ENCODE measurements at places on chromosomes 13 and 19. TPM values are rescaled to one million over a fixed set of nuclear protein-coding genes. Genes with fewer than 3 reads are reported as not detected.

ZNF208 gene
- not detected for total RNA-seq

B3GNT3 gene
- total RNA-seq = 0.40 TPM

LYPD5 gene
- 0.47 TPM for total RNA-seq

PDX1 gene
- 0.35 TPM for total RNA-seq

KLK12 gene
- not detected for total RNA-seq

TTYH1 gene
- not detected for total RNA-seq

PRMT1 gene
- total RNA-seq = 236 TPM

CEACAM5 gene
- not detected for total RNA-seq

KLF1 gene
- not detected for total RNA-seq

DNA sequence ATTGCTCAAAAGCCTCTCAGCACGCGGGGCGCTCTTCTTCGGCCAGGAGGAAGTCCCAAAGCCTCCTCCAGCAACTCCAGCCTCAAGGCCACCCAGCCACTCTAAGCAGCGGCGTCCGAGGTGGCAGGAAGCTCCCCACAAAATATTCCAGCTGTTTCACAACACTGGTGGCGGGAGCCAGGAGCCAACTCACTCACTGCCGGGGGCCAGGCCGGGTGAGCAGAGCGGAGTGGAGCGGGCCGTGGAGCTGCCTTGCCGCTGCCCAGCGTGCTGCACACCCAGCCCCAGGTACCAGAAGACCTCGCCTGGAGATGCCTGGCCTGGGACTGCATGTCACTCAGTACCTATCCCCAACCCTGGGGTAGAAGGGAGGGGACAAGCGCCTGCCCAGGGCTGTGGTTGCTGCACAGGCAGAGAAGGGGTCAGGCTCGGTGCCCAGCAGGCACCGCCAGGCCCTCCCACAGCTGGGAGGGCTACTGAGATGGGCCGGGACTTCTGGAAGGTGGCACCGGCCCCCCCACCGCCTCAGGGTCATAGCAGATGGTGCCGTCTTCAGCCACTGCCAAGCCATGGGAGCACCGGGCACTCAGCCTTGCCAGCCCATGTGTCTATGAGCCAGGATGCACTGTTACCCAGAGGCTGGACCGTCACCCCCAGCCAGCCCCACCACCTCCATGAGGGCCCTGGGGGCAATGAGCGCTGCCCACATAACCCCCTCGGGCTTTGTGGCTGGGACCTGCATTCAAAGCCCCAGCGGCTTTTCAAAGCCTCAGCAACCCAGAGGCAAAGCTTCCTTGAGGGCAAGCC lies 59.2 kb downstream of the MLLT1 start:
- peak; percentile 61 for DNase-seq

DNA sequence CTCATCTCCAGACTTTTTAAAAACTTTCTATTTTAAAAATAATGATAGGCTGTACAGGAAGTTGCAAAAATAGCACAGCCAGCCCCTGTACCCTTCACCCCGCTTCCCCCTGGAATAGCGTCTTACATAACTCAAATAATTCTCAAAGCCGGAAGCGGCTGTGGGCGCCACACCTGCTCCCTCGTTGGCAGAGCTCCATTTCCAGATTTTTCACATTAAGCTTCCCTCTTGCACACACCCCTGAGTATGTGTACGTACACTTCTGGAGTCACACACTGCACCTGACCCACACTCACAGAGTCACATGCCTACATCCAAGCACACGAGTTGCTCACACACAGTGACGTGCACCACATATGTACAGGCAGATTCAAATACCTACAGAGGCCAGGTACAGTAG lies 24.9 kb upstream of the DPP9 start:
- peak; percentile 22 for DNase-seq

DNA sequence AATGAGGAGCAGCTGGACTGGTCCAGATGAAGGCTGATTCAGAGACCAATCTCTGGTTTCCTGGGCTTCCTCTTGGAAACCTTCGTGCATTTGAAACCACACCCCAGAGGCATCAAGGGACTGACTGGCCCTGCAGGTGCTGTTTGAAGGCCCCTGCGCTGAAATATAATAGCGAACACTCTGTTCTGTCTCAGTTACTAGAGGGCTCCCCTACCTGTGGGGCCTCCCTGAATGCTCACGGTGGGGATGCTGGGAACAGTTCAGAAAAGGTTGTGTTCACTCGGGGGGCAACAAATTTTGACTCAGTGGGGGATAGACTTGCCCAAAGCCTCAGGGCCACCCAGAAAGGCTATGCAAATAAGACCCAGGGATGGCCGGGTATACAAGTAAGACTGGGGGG lies 6.4 kb downstream of the CCDC8 start:
- no peak for DNase-seq

GRCh38 chr13:109785892-109786450 lies 412 bp downstream of the IRS2 start:
- DNase-seq = no peak

GRCh38 chr19:52896431-52897137 lies 851 bp downstream of the ZNF320 start:
- peak; percentile 12 for DNase-seq

- peak; percentile 76 for DNase-seq
Measured at GRCh38 chr19:664913-665443, 2.0 kb upstream of the RNF126 start.

DNA sequence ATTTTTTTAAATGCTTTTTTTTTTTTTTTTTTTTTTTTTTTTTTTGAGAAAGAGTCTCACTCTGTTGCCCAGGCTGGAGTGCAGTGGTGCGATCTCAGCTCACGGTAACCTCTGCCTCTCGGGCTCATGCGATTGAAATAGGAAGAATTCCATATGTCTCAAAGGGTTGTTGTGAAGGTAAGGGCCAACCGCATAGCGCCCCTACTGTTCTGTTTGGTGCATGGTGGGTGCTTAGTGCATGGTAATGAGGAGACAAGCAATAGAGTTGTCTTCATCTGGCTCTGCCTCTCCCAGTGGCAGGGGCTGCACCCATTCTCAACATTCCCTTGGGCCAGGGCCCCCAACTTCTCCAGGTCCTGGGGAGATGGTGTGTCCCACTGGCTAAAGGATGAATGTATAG lies 68.7 kb downstream of the RASL11A start:
- DNase-seq = peak; percentile 64

DNA sequence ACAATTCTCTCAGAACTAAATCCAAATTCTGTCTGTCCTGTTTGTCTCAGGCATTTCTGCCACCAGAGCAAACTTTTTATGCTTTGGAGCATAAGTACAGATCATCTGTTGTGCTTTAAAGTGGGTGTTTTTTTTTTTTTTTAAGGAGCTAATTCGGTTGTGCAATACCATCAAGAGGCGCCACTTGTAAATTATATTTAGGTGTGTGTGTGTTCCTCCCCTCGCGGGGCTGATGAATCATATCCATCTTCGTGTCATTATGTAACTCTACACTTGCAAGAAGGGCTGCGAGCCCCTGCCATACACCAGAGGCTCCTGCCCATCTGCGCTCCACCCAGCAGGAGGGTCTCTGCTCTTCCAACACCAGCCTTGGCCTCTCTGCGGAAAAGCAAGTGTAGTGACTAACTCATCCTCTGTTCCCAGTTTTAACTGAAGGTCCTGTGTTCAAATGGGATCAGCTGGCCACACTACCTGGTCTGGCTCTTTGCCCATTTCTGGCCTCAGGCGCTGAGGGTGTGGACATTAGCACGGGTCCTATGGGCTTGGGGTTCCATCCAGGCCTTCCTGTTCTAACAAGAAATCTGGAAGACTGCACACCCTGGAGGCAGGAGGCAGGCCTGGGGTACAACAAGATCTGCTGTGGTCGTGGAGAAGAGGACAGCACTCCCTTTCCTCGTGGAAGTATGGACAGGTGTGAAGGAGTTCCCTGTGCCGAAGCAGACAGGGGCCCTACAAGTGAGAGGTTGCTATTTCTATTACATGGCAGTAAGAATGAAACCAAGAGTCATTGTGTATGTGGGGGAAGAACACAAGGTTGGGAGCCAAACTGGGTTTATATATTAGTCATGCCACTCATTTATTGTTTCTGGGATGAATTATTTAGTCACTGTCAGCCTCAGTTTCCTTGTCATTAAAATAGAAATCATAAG lies 96.1 kb upstream of the MBNL2 start:
- DNase-seq = peak; percentile 96

- no peak for DNase-seq
Measured at GRCh38 chr19:28764066-28764465, 448.9 kb downstream of the UQCRFS1 start.

- DNase-seq = no peak
Measured at GRCh38 chr13:69306766-69307165, 800.9 kb upstream of the ATXN8OS start.

GRCh38 chr19:15453906-15454860 lies 4.4 kb upstream of the WIZ start:
- DNase-seq = no peak

GRCh38 chr19:48400018-48400742 lies 6.7 kb downstream of the GRIN2D start:
- peak; percentile 67 for DNase-seq

DNA sequence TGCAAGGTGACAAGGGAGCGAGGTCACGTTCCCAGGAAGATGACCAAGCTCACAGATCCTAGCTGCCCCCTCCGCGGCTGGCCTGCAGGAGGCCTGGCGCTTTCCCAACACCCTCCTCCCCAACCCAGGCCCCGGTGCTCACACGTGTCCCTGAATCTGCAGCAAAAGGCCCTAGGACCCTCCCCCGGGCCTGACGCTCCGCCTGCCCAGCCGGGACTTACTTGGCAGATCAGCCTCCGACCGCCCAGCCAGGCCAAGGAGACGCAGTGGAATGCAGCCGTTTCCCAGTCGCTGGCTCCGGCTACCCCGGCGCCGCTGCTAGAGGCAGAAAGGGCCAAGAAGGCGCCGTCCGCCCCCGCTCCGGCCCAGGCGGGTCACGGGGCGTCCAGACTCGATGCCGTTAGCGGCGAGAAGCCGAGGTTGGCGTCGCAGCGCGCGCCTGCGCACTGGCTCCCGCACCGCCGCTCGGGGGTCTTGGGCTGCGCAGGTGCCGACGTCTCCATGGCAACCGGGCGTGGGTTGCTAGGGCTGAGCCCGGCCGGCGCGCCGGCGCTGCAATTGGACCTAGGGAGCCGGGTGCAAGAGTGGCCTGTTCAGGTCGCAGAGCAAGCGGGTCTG lies at the start of gene PNMA8A:
TSS of gene PNMA8A (minus strand) at position 448 of the 618 bp plus-strand sequence. CDS start 528 bp downstream, outside the sequence.
- DNase-seq = peak; percentile 28

GRCh38 chr19:28567834-28568233 lies 645.1 kb downstream of the UQCRFS1 start:
- DNase-seq = no peak

DNA sequence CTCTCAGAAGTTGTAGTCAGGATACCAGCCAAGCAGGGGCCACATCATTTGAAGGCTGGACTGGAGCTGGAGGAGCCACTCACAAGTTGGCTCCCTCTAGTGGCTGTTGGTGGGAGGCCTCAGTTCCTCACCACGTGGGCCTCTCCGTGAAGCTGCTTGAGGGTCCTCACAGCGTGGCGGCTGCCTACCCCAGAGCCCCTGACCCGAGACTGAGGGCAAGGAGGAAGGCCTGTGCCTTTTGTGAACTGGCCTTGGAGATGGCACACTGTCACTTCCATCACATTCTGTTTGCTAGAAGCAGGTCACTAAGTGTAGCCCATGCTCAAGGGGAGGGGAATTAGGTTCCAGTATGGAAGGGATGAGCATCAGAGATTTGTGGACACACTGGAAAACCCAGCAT lies 14.6 kb downstream of the GNA11 start:
- peak; percentile 67 for DNase-seq

DNA sequence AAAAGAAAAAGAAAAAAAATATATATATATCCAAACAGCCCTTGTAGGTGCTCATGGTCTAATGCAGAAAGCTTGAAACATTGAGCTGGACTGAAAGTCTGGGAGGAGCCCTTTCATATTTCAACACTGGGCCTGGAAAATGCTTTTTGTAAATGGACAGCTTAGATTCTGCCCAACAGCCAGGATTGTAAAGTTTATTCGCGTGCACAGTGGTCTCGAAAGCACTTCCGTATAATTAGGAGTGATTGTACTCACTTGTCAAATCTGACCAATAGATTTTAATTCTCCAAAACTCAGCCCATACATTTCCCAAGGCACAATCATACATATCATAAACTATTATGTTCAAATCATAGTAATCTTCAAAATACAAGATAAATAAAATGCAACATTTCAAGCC lies 260.1 kb downstream of the COL4A1 start:
- DNase-seq = no peak

- DNase-seq = no peak
Measured at GRCh38 chr13:113343692-113343968, 20.3 kb downstream of the GRTP1 start.

- no peak for DNase-seq
Measured at GRCh38 chr13:58978331-58978730, 1185.4 kb downstream of the DIAPH3 start.

- DNase-seq = peak; percentile 57
Measured at GRCh38 chr13:85313761-85314503, 485.3 kb downstream of the SLITRK6 start.

GRCh38 chr13:29855009-29855408 lies 4.6 kb upstream of the UBL3 start:
- no peak for DNase-seq

DNA sequence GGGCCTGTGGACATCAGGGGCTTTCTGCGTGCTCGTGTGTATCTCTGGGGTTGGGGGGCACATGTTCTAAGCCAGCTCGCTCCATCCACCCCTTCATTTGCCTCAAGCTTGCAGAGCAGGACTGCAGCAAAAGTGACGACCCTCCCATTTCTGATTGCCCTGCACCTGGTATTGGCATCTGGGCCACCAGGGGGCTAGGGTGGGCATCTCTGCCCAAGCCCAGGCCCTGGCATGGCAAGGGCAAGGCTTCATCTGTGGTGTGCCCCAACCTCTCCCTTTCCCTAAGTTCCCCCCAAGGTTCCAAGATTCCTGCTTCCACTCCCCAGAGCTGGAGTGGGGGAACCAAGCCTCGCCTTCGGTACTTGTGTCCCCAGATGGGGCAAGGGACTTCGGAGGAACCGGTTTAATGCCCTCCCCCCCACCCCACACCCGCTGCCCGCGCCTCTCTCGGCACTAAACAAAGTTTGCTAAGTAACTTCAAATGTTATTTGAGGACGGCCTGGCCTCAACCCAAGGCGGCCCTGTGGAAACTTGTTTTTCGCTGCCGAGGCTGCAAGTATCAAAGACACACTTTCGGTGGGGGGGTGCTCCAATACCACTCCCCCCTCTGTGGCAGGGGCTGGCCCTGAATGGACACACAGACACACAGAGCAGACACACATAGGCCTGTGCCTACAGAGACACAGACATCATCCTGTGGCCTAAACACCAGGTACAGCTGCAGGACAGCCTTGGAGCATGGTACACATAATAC lies 12.2 kb downstream of the NFIX start:
- DNase-seq = no peak
